ENCODE measurements at places on chromosomes 4 and X.

GRCh38 chr4:82614838-82615449 lies 53.2 kb upstream of the TMEM150C start:
- DNase-seq = peak; percentile 7

DNA sequence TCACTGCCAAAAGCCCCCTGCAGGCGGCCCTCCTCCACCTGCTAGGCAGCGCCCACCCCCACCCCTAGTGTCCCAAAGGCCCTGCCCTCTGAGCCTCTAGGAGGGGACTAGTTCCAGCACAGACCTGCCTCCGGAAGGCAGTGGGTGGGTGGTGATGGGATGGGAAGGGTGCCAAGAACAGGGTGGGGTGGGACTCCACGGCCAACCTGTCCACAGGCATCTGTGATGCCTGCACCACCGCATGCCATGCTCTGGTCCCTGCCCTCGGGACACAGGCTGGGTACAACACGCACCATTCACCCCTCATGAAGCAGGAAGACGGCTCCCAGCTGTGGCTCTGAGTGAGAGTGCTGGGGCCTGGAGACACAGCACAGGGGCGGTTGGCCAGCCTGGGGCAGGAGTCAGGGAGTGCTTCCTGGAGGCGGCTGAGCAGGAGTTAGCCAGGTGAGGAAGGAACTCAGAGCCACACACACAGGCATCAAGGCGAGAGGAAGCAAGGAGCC lies 243.1 kb upstream of the PSAPL1 start:
- no peak for DNase-seq

DNA sequence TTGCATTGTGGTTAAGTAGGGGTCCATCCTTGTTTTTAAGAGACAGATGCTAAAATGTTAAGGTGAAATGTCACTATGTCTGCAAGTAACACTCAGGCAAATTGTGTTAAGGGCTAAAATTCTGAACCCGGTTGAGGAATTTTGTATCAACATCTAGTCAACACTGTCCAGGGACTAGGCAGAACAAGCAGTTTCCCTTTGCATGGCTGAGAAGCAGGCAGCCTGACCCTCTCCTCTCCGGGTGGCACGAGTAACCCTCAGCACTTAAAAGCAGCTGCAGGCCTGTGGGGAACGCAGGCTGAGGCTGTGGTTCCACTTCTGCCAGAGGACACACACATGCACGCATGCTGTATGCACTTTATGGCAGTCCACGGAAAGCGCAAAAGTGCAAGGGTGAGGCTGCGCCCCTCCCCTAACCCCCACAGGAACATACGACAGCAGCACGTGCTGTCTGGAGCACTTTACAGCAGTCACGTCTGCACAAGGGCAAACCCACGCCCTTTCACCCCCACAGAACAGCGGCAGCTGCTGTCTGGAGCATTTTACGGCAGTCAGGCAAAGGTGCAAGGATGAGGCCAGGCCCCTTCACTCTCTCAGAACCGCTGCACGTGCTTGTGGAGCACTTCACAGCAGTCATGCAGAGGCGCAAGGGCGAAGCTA lies 619 bp upstream of the MPC1L start:
- DNase-seq = no peak

DNA sequence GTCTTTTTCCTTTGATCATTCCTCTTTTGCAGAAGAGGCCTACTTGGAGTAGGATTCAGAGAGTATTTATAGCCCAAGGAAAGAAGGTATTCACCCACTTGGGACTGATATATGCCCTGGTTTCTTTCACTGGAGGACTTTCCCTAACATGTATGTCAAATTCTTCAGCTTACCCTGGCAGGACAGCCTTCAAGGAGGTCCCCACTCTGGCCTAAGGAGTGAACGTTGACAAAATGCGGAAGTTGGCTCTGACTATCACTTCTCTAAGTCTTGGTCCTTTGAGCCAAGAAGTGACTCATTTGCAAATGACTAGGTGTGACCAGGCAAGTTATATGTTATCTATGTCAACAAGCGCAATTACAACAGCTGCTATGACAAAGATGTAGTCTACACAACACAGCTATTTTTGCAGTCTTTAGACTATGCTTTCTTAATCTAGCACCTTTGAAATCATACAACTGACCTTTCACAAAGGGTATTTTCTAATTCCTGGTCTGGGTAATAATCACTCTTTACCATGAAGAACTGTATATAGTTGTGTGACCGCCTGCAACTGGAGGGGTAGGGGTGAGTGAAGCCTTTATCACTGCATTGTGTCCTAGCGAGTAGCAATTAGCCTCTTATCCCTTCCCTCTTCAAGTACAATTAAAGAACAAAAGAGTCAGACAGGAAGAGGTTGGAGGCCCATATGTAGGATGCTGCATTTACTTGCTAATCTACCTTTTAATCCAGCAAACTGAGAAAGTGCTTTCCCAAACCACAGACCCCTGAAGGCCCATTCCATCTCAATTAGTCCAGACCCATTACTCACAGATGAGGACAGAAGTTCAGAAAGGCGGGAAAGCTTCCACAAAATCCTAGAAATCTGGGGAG lies 50.1 kb downstream of the RASGEF1B start:
- peak; percentile 98 for DNase-seq

DNA sequence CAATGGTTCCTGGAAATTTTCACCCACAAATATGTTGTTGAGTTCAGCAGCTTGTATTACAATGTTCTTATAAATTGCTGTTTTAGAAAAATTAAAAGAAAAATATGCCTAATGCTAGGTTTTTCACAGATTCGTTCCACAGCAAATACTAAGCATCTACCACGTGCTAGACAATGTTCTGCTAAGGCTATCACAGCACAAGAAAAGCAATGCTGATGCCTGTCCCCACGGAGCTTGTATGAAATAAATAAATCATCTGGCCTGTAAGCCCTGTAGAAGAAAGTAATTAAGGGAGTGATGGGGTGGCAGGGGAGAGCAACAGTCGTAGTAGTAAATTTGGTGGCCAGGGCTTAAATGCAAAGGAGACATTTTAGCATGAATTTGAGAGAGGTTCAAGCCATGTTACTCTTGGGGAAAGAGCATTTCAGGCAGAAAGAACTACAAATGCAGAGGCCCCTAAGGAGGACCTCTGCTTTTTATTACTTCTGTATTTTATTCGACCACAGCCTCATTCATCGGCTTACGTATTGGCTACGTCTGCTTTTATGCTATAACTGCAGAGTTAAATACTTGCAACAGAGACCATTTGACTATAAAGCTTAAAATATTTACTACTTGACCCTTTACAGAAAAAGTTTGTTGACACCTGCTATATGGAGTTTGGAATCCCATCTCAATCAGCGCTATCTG lies 36.3 kb downstream of the ARAP2 start:
- peak; percentile 31 for DNase-seq

- no peak for DNase-seq
Observed at GRCh38 chr4:140105436-140105835, 48.5 kb downstream of the MAML3 start.

DNA sequence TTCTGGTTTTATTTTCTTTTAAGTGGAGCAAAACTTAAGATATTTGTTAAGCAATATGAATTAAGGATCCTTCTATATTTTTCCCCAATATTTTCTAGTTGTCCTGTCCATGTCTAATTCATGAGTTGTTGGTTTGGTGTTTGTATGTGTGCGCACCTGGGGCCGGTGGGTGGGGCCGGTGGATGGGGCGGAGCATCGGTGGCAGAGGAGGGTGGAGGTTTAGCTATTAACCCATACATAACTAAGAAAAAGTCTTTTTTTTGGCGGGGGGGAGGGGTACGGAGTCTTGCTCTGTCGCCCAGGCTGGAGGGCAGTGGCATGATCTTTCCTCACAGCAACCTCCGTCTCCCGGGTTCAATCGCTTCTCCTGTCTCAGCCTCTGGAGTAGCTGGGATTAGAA lies 489.8 kb downstream of the PDGFC start:
- no peak for DNase-seq

All from hematopoietic multipotent progenitor cell treated with erythropoietin and hydrocortisone succinate and interleukin-3 and kit ligand, for 4 days (in vitro differentiated cells).